CD4-positive, alpha-beta memory T cell (primary cell): ENCODE measurements at places on chromosomes 7 and 10. TPM values are rescaled to one million over a fixed set of nuclear protein-coding genes. Genes with fewer than 3 reads are reported as not detected.

The CCL24 gene
- not detected for total RNA-seq

The CYP2E1 gene
- total RNA-seq: 2.8 TPM

The SLC39A12 gene
- not detected for total RNA-seq

The LRGUK gene
- 0.38 TPM for total RNA-seq

The MRLN gene
- not detected for total RNA-seq

The PHYHIPL gene
- not detected for total RNA-seq

The WIPF3 gene
- total RNA-seq: not detected

The GUSB gene
- 49.3 TPM for total RNA-seq

The DNA2 gene
- total RNA-seq: 5.4 TPM

The TFEC gene
- total RNA-seq: 1.2 TPM
